Lower lobe of right lung (tissue), 2 donors: ENCODE measurements at places on chromosomes 12 and 14.

GRCh38 chr12:112496496-112496895 lies 77.7 kb downstream of the PTPN11 start:
- no peak for DNase-seq

GRCh38 chr14:59354666-59355065 lies 110.5 kb downstream of the GPR135 start:
- no peak for DNase-seq

- no peak for DNase-seq
Measured at GRCh38 chr12:120936197-120936596, 32.0 kb upstream of the SPPL3 start.

GRCh38 chr14:96173636-96174475 lies 30.8 kb upstream of the BDKRB2 start:
- no peak for DNase-seq

- no peak for DNase-seq
Measured at GRCh38 chr12:117365049-117365616, 3.7 kb upstream of the NOS1 start.

- no peak for DNase-seq
Measured at GRCh38 chr14:50335389-50335788, 23.3 kb downstream of the DMAC2L start.

DNA sequence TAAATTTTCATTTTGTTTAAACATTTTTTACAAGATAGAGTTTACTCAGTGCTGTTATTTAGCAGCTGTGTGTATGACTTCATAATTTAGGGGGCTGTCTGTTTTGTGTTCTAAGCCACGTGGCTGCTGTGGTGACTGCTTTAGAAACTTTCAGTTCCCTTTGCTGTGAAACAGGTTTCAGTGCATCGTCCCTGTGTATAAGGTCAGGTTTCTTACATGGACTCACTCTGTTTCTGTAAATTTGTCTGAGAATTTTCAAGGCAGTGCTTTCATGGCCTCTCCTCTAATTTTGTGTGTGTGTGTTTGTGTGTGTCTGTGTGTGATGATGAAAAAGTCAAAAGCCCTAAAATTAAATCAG lies 32.4 kb downstream of the BICD1 start:
- no peak for DNase-seq

DNA sequence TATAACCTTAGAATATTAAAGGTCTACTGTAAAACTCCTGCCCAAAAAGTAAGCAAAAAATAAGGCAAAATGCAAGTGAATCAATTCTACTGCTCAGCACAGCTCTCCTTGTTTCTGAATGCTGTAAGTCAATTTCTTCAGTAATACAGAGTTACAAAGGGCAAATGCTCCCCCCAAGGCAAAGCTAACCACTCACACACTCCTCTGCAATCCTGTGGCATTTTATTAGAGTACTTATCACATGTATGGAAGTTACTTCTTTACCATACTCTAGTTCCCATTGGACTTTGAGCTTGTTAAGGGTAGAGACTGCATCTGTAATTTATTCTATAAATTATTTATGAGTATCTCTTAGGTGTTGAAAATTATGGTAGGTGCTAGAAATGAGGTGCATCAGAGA lies 27.2 kb downstream of the SEL1L start:
- DNase-seq: no peak

DNA sequence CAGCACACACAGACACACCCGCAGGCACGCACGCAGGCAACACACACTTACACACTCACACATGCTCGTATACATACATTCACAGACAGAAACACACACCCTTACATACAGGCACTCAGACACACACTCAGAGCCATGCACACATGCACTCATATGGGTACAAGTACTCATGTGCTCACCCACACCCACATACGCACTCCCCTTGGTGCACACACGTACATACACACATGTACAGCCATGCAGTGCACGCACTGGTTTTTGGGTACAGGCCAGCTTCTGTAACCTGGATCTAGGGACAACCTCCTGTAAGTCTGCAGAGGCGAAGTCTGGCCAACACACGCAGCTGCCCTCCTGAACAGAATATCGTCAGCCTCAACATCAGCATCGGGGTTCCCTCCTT lies 221.3 kb upstream of the RTL1 start:
- no peak for DNase-seq
